ENCODE measurements at places on chromosomes 3 and 15.

- DNase-seq, result no peak
These were observed 203.2 kb upstream of the ICE2 start for GRCh38 chr15:60682115-60682514.

DNA sequence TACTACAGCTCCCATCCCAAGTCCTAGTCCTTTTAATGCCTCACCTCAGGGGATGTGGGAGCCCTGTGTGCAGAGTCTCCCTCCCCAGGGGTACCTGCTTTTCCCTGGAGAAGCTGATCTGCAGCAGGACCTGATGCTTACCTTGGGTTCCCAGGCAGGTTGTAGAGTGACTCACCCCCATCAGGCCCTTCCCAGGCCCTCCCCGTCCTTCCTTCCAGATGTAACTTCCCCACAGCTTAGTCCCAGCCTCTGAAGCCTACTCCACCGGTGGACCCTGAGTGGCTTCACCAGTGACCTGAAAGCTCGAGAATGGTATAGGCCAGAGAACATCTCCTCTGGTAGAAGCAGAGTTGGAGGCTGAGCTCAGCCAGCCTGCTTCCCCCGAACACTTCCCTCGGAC lies 254.2 kb upstream of the STT3B start:
- DNase-seq, result no peak

DNA sequence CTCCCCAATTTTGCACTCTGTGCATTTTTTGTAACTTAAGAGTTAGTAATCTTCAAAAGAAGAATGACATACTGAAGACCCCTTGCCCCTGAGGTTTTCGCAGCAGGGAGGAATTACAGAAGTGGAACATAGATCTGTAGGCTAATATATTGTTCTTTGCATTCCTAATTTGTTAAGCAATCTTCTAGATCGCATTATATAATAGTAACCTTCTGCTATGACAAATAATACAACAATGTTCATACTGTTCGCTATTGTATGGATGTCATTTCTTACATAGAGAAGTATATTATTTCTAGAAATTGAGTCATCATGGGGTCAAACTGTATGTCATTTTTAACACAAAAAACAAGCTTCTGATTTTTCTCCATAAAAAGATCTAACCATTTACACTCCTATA lies 95.8 kb upstream of the TGFBR2 start:
- no peak for DNase-seq

- DNase-seq, result no peak
These were observed 120.2 kb downstream of the OXSM start for GRCh38 chr3:25910105-25910504.

DNA sequence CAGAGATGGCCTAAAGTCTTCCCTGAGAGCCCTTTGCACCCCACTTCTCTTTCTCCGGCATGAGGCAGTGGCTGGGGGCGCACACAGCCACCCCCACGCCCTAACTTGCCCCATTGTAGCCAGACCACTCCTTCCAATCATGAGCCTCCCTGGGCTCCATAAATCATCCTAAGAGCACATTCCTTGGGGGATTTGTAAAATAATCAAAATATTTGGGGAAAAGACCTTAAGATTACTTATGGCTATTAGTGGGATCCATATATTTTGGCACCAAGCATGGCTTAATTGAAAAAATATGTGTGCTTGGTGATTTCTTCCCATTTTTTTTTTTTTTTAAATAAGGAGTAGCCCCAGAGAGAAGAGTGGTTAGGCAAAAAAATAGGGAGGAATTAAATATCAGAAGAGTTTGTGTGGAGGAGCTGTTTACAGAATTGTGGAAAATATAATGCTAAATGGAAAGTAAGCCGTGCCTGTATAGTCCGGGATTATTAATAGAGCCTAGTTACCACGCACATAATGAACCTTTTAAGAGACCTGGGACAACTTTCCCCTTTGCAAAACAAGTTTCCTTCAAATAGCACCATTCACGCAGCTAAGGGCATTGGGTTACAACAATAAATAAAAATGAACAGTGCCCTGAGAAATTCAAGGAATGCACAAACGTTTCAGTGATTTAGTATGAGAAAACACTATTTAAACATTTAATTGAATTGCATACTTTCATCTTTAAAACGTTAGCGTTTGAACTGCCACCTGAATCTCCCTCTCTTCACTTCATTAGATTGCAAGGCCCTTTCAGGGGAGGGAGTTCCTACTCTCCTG lies 46.1 kb downstream of the SMAD6 start:
- no peak for DNase-seq

DNA sequence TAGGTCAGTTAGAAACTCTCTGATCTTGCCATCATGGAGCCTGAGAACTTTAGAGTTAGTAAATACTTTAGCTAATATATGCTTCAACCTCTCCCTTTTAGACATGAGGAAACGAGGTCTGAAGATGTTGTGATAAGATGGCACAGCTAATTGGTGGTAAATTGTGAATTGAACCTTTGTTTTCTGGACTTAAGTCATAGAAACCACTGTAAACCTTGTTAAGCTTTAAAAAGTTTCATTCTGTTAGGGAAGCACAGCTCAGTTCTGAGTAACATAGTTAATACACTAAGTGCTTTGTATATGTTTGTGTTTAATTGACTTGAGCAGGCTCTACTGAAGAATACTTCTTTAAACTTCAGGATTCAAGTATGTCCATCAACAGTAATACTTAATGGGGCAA lies 108.6 kb downstream of the AKAP13 start:
- peak; percentile 11 for DNase-seq

DNA sequence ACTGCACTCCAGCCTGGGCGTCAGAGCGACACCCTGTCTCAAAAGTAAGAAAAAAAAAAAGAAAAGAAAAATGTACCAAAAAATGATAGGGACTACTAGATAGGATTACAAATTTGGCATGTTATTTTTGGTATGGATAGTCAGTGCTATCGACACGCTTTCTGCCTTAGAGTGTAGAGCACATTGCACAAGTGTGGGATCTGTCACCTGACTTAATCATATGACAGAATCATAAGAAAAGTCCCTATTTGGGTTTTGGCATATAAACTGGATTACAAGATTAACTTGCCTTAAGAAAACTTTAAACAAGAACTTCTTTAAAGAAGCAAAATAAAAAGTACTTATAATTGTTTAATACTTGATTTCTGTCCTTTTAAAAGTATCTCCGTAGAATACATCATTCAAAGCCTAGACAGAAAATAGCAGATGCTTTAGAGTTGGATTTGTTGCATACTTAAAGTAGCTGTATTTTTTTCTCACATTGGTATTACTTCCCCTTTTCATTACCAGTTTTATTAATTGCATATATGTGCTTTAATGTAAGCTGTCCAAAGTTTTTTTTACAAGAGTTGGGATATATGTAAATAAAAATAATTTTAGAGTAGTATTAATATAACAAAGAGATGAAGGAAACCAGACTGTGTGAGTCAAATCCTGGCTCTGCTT lies 7.8 kb downstream of the ATP6V1A start:
- DNase-seq, result no peak

GRCh38 chr3:67790043-67790442 lies 135.6 kb upstream of the SUCLG2 start:
- DNase-seq, result no peak

DNA sequence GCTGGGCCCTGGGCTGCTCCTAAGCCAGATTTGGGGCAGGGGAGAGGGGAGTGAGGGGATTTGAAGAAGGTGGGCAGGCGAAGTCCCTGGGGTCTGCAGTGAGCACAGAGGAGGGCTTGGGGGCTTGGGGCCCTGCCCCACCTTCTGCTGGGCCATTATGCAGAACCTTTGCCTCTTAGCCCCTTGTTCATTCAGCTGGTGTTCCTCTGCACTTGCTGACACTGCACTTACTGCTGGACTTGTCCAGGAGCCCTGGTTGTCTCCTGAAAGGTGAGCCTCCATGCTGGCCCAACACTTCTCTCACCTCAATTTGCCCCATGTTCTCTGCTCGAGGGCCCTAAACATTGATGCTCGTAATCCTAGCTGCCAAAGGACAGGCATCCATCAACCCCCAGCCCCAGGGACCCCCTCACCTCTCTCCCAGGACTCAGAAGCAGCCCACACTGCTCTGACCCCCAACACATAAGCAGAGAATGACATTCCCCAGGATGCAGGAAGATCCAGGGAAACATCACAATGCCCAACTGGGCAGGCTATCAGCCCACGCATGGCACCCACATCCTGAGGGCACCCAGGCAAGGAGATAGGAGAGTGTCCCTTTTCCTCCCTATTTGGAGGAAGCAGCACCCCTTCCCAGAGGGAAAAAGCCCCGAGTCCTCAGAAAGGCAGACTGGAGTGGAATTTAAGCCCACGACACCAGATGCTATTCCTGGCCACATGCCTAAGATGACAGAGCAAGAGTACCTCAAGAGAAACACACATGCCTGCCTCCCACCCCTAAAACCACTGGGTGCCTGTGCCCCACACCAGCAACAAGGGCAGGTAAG lies 76.8 kb downstream of the ADCY5 start:
- no peak for DNase-seq

- DNase-seq, result no peak
These were observed 49.1 kb downstream of the AMOTL2 start for GRCh38 chr3:134325061-134325705.

GRCh38 chr15:68353421-68354135 lies 76.0 kb downstream of the FEM1B start:
- DNase-seq, result no peak

DNA sequence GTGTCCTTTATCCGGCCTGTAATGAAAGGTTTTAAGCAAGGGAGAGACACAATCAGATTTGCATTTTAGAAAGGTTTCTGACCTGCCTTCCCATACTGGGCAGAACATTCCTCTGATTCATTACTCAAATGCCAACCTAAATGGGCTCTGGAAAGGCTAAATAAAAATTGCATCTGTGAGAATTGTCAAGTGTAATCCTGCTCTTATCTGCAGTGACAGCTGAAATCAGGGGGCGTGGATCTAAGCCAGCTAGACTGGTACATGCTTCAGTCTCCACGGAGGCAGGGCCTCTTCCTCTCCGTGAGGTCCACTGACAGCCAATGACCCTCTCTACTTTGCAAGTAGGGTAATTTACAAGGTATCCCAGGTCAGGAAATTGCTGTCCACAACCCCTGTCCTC lies 32.5 kb upstream of the MINAR1 start:
- DNase-seq, result no peak

GRCh38 chr3:14415501-14415900 lies 13.1 kb downstream of the SLC6A6 start:
- DNase-seq, result no peak

GRCh38 chr15:41259546-41260189 lies 28.6 kb downstream of the CHP1 start:
- DNase-seq, result no peak

DNA sequence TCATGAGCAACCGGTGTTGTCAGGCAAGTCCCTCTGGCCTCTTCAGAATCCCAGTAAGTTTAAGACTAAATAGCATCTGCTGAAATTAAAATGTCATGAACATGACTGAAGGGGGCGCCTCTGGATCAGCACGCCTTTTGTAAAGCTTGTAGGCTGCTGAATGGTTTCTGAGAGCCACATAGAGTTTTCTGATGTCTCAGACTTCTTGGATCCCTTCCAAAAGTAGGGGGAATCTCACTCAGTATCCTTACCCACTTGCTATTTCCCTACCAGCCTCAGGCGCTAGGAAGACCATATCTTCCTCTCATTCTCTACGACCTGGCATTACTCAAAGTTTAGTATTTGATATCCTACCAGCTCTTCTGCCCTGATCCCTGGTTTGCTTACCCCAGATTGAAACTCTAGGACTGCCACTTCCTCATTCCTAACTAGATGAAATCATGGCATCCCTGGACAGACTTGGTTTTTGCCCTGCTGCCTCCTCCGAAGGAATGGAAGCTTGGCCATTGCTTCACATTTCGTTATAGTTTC lies 62.7 kb upstream of the CD47 start:
- DNase-seq, result peak; percentile 41

DNA sequence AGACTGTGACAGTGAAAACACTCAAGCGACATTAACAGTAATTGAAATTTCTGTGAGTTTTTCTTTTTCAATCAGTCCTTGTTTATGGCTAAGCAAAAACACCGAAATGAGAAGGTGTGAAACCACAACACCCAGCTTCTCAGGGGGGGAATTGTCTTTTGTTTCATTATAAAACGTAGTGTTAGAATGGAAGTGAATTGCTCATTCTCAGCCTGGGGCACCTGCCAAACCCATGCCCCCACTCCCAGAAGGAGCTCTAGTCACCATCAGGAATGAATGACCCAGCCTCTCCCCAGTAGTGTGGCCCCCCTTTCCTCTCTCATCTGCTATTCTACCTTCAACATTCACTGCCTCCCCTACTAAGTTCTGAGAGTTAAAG lies 185.8 kb upstream of the CFAP20DC start:
- DNase-seq, result no peak

DNA sequence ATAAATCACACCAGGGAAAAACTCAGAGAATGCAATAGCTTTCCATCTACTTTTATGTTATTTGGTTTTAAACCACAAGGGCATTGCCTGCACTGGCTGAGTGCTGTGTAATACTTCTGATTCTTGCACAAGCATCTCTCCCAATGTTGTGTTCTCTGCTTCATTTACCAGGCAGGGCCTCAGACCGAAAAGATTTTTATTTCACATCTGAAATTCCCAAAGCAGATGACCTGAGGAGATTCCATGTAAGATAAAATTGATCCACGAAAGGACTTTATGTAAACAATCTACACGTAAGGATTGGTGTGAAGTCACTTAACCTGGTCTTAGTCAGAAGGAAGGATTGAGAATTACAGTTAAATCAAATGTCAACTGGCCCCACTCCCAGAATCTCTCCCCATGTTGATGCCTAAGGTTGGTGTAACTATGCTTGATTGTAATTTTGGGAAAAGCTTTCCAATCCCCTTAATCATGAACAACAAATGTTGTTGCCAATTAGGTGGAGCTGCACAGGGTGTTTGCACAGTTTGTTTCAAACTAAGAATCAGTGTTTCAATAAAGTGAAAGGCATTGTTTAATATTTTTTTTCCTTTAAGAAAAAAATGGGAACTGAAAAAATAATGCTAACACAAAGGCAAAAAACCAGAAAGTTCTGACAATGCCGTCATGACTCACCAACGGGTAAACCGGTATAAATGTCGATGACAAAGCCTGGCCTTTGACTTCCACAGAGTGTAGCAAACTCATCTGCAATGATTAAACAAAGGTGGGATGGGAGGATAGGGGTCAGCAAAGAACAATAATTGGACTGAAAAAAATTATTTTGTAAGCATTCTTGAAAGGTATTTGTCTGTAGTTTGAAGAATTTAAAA lies 128.6 kb downstream of the DUT start:
- no peak for DNase-seq

- DNase-seq, result no peak
These were observed 267.1 kb downstream of the XXYLT1 start for GRCh38 chr3:195003893-195004289.

GRCh38 chr3:42440924-42441323 lies 30.5 kb upstream of the LYZL4 start:
- no peak for DNase-seq
